Renal pelvis (tissue), 12 donors: ENCODE measurements at places on chromosomes 12 and 14. TPM values are rescaled to one million over a fixed set of nuclear protein-coding genes. Genes with fewer than 3 reads are reported as not detected.

KLRG1 gene
- polyA plus RNA-seq, result 2.2 TPM

PRMT5 gene
- polyA plus RNA-seq, result 181 TPM

PPP1R1A gene
- polyA plus RNA-seq, result 60.7 TPM

ANHX gene
- polyA plus RNA-seq, result not detected

SMAGP gene
- polyA plus RNA-seq, result 19.2 TPM

SLC35E3 gene
- 18.9 TPM for polyA plus RNA-seq

SERPINA9 gene
- polyA plus RNA-seq, result not detected

- no peak for DNase-seq
Observed at GRCh38 chr14:33534632-33535031, 416.2 kb downstream of the EGLN3 start.

DNA sequence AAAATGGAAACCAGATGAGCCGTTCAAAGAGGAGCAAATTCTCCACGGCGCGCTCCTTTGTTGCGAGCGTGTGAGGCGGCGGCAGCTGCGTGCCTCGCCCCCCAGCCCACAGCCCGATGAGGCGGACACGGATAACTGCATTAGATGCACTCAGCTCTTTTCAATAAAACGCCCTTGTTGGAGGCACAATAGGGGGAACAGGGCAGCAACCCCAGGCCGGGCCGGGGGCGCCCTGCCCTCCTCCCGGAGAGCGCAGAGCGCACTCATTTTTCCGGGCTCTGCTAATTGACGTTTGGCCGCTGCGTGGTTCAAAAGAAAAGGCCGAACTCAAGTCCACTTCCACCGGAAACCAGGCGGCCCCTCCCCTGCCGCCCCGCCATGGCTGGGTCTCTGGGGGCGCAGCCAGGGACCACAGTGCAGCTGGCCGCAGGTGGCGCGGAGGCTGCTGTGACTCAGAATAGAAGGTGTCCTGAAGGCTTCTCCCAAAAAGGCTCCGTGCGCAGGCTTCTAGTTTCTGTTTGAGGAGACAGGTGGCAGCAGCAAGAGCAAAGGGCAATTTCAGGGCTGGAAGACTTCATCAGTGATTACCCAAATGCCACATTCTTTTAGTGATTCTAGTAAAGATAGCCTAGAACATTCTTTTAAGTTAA lies 29.0 kb upstream of the SMOC1 start:
- no peak for DNase-seq

- DNase-seq, result no peak
Observed at GRCh38 chr12:41920355-41920754, 224.3 kb downstream of the GXYLT1 start.

DNA sequence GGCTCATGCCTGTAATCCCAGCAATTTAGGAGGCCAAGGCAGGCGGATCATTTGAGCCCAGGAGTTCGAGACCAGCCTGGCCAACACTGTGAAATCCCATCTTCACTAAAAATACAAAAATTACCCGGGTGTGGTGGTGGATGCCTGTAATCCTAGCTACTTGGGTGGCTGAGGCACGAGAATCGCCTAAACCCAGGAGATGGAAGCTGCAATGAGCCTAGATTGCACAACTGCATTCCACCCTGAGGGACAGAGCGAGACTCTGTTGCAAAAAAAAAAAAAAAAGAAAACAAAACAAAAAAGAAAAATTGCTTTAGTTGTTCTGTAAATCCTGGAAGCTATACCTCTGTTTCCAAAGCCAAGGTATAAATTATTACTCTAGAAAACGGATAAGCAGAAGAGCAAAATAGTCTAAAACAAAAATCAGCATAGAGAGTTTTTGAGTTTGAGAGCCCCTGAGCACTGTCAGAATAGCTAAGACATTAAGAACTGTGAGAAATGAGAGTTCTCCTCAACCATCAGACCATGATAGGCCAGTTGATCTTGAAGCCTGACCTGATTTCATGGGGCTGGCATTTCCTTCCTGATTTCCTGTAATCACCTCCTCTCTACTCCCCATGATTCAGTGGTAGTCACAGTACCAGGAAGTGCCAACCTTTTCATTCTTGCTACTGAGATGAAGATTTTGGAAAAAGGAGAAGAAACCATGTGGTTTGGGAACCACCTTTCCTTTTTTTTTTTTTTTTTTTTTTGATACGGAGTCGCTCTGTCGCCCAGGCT lies 31.7 kb downstream of the ATP2A2 start:
- no peak for DNase-seq

DNA sequence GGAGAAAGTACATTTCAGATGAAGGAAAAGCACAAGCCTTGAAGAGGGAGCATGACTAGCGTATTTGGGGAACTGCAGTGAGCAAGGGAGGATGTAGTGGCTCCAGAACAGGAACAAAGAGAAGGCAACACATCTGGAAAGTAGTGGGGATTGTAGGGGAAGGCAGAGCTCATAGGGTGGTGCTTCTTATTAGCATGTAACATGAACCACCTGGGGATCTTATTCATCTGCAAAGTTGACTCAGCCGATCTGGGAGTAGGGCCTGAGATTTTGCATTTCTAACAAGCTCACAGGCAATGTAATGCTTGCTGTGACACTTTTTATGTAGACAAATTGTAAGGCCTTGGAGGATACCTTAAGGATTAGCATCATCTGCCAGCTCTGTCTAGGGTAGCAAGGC lies 447.3 kb downstream of the NELL2 start:
- no peak for DNase-seq
